Spinal cord (tissue), 10 donors: ENCODE measurements at places on chromosomes 7 and 10.
A peak's percentile ranks its signal among the peaks of the same experiment; 100 is the strongest.

DNA sequence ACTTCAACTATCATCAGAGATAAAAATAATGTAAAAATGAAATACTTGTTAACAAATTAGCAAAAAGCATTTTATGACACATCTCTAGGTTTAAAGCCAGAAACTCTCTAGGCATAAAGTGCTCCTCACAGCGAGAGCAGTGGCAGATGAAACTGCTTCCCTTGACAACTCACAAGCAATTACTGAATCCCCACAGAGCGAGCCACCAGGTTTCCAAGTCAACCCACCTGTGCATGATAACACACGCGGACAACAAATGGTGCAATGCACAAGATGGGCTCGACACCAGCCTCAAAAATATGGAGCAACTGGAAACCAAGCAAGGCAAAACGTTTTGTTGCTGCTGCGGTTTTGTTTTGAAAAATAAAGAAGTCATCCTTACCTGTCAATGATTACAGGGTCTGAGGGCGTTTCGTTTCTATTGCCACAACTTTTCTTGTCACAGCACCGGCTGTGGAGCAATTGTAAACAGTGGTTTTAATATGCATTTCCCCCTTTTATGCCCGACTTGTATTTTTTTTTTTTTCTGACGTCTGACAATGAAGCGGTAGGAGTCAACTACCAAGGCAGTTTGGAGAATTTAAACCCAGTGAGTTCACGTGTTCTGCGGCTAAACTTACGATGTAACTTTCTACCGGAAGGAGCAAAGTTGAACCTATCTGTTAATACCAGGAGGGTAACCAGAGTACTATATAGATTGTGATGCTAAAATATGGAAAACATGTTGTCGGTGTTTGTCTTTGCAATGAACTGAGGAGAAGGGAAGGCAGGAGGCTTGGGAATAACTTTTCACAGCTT, 7.0 kb downstream of the EBF3 start:
- peak; percentile 90 for DNase-seq

- DNase-seq: no peak
Observed at GRCh38 chr10:49187950-49188761, at the start of gene TMEM273. TMEM273 (minus strand) TSS chr10:49188391; CDS start chr10:49188336, 55 bp downstream.

DNA sequence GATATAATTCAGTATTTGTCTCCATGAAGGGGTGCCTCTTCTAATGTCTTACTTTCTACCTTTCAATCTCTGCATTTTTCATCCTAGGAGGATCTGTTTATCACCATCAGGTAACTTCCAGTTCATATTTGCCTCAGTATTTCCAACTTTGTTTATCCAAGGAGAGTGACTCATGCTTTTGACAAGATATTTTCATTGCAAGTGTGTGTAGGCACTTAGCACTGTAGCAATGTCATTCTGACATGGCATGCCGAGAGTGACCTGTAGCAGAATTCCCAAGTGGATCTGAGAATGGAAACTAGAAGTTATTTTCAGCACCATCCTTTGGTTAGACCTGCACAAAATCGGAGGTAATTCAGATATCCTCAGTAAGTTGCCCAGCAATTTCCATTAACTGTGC, 129.9 kb downstream of the INHBA start:
- DNase-seq: no peak

GRCh38 chr10:126868371-126868770, 36.9 kb upstream of the DOCK1 start:
- DNase-seq: no peak

- DNase-seq: no peak
Observed at GRCh38 chr10:66455304-66455703, 470.5 kb upstream of the LRRTM3 start.

- no peak for DNase-seq
Observed at GRCh38 chr10:75540981-75541380, 109.6 kb downstream of the LRMDA start.

GRCh38 chr10:125984865-125985495, 88.6 kb downstream of the FANK1 start:
- DNase-seq: no peak

GRCh38 chr10:93006435-93007039, 54.1 kb upstream of the CYP26C1 start:
- DNase-seq: peak; percentile 26

- no peak for DNase-seq
Observed at GRCh38 chr7:156819733-156820295, 73.2 kb downstream of the LMBR1 start.

GRCh38 chr7:157819455-157819807, 482.6 kb downstream of the DNAJB6 start:
- DNase-seq: no peak

DNA sequence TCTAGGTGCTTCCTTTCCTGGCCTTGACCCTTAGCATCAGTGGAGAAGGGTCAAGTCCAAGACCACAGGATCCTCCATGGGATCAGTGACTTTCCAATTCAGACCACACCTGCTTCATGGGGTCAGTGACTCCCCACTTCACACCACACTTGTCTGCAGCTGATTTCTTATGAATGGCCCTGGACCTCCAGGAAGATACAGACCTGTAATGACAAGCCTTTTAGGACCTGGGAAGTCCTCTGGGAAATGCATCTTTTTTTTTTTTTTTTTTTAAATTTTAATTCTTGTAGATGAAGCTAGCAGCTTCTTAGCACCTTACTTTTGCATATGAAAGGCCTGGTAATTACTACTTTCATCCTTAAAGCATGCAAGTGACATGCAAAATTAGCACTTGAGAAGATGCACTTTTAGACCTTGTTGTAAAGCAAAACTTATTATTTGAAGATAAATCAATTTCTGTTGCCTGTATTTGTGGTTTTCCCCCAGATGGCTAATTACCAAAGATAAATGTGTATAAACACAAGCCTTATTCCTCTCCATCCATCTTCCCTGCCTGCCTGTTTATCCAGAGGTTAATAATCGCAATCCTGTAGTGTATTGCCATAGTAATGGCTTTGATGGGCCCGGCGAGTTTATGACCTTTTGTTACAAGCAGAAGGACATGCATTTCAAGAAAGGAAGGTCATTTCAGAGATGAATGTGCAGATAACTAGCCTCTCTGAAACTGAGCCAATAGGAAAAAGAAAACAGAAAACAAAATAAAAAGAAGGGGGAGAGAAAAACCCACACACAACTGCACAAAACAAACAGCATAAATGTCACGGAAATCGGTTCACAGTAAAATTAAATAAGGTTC, 1018.7 kb downstream of the TYW1 start:
- peak; percentile 38 for DNase-seq

DNA sequence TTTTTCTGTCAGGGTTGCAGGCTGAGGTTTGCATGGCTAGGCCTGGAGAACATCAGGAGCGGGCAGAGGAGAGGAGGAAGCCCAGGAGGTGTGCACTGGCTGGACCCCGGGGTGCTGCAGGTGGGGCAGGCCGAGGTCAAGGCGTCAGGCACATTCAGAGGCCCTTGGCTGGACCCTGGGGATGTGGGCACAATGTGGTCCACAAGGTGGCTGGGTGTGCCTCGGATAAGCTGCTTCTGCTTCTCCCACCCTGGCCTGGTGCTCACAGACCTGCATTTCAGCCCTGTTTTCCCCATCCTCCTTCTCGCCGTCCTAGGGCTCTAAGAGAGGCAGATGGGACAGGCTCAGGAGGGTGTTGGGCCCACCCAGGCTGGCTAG, 108.2 kb downstream of the ADCY1 start:
- DNase-seq: no peak
